Smooth muscle cell of trachea (primary cell): ENCODE measurements at places on chromosomes 7 and 10. TPM values are rescaled to one million over a fixed set of nuclear protein-coding genes. Genes with fewer than 3 reads are reported as not detected.

HOXA2 gene
- 1.3 and 2.6 TPM in 2 replicates for total RNA-seq

LIPK gene
- not detected in 2 replicates for total RNA-seq

MCM10 gene
- total RNA-seq = 0.99 and 6.0 TPM in 2 replicates

TMEM184A gene
- total RNA-seq = not detected in 2 replicates

VPS37D gene
- 6.4 and 12.2 TPM in 2 replicates for total RNA-seq

ARHGEF5 gene
- total RNA-seq = 3.3 and 4.5 TPM in 2 replicates

NRAP gene
- not detected in 2 replicates for total RNA-seq

PRSS2 gene
- not detected in 2 replicates for total RNA-seq
